ENCODE measurements at places on chromosomes 12 and 14.

GRCh38 chr14:81981307-81981675 is 447.6 kb upstream of the SEL1L start:
- DNase-seq = no peak

DNA sequence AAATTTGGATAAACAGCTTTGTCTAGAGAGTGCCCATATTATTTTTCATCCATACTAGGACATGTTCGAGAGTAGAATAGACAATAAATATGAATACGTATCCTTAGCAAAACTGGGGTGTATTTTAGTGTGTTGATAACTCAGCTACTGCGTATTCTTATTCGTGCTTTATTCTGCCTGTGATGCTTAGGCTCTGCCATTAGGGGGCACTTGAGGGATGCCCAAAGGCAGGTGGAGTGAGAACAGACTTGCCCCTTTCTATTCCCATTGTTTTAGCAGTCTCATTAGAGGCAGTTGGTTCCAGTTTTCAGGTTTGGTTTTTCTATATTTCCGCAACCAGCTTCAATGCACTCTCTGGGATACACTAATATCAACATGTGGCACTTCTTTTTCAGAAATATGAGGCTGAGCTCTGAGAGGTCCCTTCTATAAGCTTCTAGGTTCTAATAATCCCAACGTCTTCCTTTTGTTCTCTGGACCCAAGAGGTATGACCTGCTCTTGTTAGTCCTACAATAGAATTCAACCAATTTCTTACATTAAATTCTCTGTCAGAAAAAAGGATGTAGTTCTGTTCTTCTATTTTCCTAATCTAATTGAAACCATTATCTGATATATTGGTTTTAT is 985.7 kb upstream of the FBXO33 start:
- no peak for DNase-seq

GRCh38 chr12:106583242-106584103 is 669 bp downstream of the RFX4 start:
- DNase-seq = no peak

- DNase-seq = no peak
Measured at GRCh38 chr12:71504476-71504875, 64.9 kb downstream of the LGR5 start.

GRCh38 chr12:105270671-105271255 is 34.8 kb upstream of the APPL2 start:
- DNase-seq = no peak

Data from T-helper 2 cell treated with Interferon-gamma antibody and Interleukin-4, amounts not matched to agents 5 μg/mL and 100 μg/mL, for 36 hours (primary cell).